ENCODE measurements at places on chromosomes 1 and 21.

- DNase-seq, result no peak
These were observed 13.5 kb upstream of the ETV3L start for GRCh38 chr1:157113106-157113505.

DNA sequence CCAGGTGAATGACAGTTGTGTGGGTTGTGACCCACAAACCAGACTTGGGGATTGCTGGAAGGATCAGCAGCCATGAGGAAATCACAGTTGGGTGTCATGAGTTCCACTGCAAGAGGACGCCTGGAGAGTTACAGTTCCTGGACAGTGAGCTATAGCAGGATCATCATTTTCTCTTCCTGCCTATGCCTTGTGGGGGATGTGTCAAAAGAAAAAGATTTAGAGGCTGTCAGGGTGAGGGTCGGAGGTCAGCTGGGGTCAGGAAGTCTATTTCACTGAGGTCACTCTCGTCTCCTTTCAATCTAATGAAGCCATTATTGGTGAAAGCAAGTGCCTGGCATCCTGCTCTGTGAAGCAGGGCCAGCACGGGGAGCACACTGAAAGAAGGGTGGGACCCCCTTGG, 7.0 kb upstream of the LIN28A start:
- DNase-seq, result no peak

- DNase-seq, result no peak
These were observed 86.8 kb downstream of the PLA2G4A start for GRCh38 chr1:186915555-186915954.

- no peak for DNase-seq
These were observed 78.9 kb downstream of the CD247 start for GRCh38 chr1:167439301-167439988.

GRCh38 chr1:173423291-173423690, 53.8 kb upstream of the PRDX6 start:
- no peak for DNase-seq

DNA sequence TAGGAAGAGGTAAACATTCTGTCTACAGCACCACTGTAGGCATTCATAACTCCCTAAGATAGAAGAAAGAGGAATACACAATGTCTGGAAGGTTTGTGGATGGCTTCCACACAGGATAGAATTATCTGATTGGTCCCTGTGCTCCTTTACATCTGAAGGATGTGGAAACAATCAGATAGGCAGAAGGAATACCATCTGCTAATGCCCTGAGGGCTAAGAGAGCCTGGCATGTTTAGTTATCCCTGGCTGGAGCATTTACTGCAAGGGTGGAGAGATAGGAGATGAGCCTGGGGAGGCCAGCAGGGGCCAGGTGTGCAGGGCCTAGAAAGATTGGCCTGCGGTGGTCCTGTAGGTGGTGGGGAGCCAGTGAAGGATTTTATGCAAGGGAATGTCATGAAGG, 8.6 kb upstream of the ACBD3 start:
- no peak for DNase-seq

DNA sequence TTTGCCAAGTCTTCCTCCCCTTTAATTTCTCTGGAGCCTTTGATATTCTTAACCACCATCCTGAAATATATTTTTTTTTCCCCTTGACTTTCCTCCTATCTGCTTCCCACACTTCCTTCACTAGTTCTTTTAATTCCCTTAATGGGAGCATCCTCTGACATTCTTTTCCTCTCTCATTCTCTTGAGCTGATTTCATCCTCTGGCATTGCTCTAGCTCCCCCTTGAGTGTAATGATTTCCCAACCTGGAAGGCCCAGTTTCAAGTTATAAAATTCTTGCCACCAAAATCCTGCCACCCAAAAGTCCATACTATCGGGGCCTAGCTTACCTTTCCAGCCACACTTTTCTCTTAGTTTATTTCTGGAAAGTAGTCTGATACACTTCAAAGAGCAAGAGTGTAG, 39.5 kb upstream of the UBE2U start:
- DNase-seq, result no peak

DNA sequence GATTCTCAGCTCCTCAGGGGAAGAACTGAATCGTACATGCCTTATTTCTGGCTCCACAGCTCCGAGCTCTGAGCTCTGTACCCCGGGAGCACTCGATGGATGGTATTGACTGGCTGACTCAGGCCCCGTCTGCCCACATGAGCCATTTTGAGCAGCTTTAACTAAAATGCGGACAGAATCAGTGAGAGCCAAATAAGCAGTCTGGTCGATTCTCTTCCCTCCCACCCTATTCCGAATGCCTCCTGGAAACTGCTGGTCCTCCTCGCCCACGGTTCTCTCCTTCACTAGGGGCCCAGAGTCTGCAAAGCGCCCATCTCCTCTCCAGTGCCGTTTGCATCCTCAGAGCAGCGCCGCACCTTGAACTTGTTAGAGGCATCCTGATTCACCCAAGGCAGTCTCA, 125.9 kb upstream of the IRF2BP2 start:
- DNase-seq, result no peak

GRCh38 chr1:64396817-64397216, 73.1 kb upstream of the CACHD1 start:
- no peak for DNase-seq

DNA sequence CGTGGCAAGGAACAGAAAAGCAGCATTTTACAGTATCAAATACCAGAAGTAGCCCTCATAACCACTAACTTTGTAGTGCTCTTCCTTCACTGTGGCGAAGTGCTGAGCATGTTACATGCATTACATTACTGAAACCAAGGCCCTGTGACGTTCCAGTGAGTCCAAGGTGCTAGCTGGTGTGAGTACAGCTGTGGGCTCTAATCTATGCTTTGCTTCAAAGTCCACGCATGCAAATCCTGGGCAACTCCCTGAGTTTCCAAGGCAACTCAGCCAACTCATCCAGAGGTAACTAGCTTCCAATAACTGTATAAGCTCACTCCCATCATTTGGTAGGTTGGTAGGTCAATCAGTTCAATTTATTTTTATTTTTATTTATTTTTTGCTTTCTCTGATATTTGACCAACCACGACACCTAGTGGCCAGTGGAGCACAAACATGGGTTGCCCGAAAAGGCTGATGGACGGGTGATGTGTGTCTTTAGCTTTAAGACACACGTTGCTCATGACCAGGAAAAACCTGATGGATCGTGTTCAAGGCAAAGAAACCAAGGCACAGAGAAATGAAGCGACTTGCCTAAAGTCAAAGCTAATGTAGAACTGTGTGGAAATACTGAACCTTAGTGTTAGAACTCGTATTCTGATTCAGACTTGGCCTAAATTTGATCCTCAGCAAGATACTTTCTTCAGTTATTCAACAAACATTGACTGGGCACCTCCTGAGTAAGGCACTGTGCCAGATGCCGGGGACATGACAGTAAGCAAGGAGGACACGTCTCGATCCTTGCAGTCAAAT, 73.0 kb downstream of the GNG12 start:
- peak; percentile 47 for DNase-seq

DNA sequence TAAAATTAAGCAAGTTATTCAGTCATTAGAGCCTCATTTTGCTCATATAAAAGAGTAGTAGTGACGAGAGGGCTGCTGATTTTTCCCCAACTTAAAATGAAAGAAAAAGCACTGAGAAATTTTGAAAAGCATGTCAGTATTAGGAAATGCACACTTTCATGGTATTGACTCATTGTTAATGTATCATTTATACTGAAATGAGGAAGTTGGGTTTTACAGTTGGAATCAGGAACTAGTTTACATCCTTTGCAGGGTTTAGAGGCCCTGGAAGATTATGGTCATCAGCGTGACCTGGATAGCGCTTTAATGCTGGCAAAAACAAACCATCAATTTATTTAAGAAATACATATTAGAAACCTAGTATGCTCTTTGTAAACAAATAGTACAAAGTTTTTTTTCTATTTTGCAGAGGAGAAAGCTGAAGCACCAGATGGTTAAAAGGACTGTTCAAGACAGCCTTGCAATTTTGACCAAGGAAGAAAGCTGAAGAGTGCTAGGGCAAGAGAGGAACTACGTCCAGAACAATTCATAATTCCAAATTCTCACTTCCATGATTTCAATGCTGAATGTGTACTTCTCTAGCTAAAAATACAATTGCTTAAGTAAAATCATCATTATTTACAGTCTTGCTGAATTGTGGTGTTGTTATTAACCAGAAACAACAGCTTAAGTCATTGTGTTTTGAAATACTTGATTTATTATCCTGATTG, 94.8 kb upstream of the SGIP1 start:
- DNase-seq, result peak; percentile 18

- DNase-seq, result no peak
These were observed 448 bp downstream of the AURKAIP1 start for GRCh38 chr1:1374589-1374928.

- DNase-seq, result no peak
These were observed 56.2 kb downstream of the RUNX1 start for GRCh38 chr21:34992736-34993398.

DNA sequence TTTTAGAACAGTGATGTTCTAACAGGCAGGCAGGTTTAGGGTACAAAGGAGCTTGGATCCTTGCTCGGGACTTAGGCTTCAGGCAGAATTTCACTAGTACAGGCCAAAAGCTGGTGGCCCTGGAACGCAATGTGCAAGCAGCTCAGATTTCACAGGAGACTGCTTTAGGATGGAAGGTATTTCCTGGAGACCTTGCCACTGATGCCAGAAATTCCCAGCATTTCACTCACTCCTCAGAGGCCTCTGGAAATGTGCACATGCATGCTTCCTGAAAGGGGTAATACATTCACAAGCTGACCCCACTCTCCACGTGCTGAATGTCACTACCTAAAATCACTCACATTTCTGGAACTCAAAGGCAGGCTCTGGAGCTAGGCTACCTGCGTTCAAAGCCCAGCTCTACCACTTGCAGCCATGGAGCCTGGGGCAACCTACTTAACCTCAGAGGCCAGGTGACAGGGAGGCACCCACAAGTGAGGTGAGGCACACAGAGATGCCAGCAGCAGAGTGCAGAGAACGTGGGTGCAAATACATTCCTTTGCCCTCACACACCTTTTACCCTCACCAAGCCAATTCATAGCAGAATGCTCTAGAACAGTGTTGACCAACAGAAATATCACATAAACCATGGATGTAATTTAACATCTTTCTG, 56.5 kb downstream of the CDC7 start:
- DNase-seq, result no peak

- DNase-seq, result no peak
These were observed 17.9 kb downstream of the TENT5C start for GRCh38 chr1:117623698-117624097.

GRCh38 chr21:32459972-32460371, 47.5 kb downstream of the EVA1C start:
- no peak for DNase-seq

- DNase-seq, result no peak
These were observed 4.1 kb downstream of the MYBPH start for GRCh38 chr1:203171341-203172183.

GRCh38 chr1:43707190-43708001, at the start of gene ST3GAL3:
ST3GAL3 (plus strand) TSS chr1:43707536; CDS start chr1:43736263, 28,727 bp downstream.
- DNase-seq, result peak; percentile 89
